ENCODE measurements at places on chromosomes 1 and 21.

GRCh38 chr1:8423692-8424538 lies 106.0 kb downstream of the SLC45A1 start:
- DNase-seq, result peak; percentile 90
- H3K4me3 ChIP-seq, result peak overlapping the region; percentile 92
- no peaks in the 10 kb centered on the region for H3K36me3 ChIP-seq
- H3K27ac ChIP-seq, result peak overlapping the region; percentile 91
- H3K4me1 ChIP-seq, result peaks cover 50% of the 10 kb centered on the region

DNA sequence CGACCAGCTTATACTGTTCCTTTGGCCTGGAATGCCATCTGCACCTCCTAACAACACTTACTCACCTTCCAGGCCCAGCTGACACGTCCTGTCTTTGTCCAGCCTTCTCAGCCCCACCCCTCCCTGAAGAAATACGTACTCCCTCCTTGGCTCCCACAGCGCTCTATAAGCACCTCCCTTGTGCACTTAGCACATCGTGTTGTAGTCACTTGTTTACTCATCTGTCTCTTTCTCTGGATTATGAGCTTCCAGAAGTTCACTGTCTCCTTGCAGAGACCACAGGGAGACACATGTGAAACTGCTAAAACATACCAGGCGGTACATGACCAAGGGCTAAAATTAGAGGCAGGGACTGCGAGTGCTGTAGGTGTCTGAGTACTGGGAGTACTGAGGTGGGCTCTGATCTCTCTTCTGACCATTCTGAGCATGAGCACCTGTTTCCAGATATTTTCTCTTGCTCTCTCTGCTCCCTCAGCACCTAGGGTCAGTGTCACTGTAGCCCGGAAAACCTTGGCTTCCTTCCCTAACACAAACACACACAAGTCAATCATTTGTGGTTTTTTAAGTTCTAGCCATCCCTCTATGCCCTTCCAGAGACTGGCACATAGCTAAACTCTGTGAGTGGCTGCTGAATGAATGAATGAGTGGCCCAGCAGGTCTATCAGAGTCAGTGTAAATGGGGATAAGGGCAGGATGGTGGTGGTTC lies 5.1 kb downstream of the DCST1 start:
- H3K27ac ChIP-seq, result no peak overlapping the region
- H3K27me3 ChIP-seq, result no peaks in the 10 kb centered on the region
- peaks cover 12% of the 10 kb centered on the region for H3K4me1 ChIP-seq
- no peak for DNase-seq
- H3K36me3 ChIP-seq, result no peaks in the 10 kb centered on the region
- no peak overlapping the region for H3K4me3 ChIP-seq

DNA sequence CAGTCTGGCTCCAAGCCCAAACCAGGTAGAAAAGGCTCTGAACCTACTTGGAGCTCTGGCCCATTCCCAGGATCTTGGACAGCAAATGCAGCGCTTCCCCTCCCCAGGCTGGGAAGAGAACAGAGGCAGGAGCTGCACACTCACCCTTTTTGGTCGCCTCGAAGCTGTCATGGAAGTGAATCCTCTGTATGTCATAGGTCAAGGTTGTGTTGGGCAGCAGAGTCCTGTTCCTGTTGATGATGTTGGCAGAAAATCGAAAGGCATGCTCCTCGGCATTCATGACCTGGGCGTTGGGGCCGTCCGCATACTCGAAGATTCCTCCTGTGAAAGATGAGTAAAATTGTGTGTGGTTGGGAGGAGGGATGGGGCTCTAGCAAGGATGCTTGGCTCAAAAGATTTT lies 143.5 kb downstream of the GRIK3 start:
- DNase-seq, result no peak
- H3K27me3 ChIP-seq, result no peaks in the 10 kb centered on the region
- no peaks in the 10 kb centered on the region for H3K36me3 ChIP-seq
- H3K4me3 ChIP-seq, result no peak overlapping the region
- peaks cover 15% of the 10 kb centered on the region for H3K4me1 ChIP-seq
- no peak overlapping the region for H3K27ac ChIP-seq

DNA sequence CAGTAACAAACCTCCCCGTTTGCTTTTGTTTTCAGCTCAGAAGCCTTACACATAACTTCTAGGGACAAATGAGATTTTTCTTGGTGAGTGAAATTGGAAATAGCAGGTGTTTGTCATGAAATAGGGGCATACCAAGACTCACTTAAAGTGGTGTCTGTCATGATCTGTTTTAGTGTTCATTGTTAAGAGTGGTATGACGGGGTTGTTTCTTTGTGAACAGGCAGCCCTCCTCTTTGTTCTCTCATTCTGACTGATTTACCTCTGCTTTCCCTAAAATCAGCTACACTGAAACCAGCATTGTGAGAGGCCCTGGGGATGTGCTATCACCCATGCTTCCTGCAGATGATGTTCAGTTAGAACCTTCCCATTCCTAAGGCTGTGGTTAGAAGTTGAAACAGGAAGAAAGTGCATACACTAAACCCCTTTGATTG lies 2.5 kb upstream of the ERO1B start:
- H3K4me3 ChIP-seq, result peak overlapping the region; percentile 18
- peaks cover 30% of the 10 kb centered on the region for H3K27me3 ChIP-seq
- no peaks in the 10 kb centered on the region for H3K36me3 ChIP-seq
- H3K4me1 ChIP-seq, result peaks cover 26% of the 10 kb centered on the region
- peak; percentile 54 for DNase-seq

DNA sequence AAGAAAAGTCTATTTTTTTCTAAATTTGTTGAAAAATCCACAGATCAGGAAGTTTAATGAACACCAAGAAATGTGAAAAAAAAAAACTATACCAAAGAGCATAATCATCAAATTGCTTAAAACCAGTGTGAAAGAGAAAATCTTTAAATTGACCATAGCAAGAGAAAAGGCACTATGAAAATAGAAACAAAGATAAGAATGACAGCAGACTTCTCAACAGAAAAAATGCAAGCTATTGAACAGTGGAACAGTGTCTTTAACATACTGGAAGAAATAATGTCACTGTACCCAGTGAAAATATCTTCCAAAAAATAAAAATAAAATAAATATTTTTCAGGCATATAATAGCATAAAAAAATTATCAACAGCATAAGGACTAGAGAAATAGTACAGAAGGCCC lies 243.0 kb upstream of the GJB5 start:
- no peak overlapping the region for H3K4me3 ChIP-seq
- H3K4me1 ChIP-seq, result no peaks in the 10 kb centered on the region
- H3K36me3 ChIP-seq, result no peaks in the 10 kb centered on the region
- DNase-seq, result no peak

GRCh38 chr1:97562081-97562480 lies 358.8 kb downstream of the DPYD start:
- H3K27ac ChIP-seq, result no peak overlapping the region
- H3K4me3 ChIP-seq, result no peak overlapping the region
- H3K4me1 ChIP-seq, result peaks cover 8% of the 10 kb centered on the region

GRCh38 chr1:223835754-223836153 lies 10.0 kb downstream of the TP53BP2 start:
- H3K4me3 ChIP-seq, result no peak overlapping the region
- peaks cover 38% of the 10 kb centered on the region for H3K4me1 ChIP-seq
- no peaks in the 10 kb centered on the region for H3K27me3 ChIP-seq
- no peak for DNase-seq

DNA sequence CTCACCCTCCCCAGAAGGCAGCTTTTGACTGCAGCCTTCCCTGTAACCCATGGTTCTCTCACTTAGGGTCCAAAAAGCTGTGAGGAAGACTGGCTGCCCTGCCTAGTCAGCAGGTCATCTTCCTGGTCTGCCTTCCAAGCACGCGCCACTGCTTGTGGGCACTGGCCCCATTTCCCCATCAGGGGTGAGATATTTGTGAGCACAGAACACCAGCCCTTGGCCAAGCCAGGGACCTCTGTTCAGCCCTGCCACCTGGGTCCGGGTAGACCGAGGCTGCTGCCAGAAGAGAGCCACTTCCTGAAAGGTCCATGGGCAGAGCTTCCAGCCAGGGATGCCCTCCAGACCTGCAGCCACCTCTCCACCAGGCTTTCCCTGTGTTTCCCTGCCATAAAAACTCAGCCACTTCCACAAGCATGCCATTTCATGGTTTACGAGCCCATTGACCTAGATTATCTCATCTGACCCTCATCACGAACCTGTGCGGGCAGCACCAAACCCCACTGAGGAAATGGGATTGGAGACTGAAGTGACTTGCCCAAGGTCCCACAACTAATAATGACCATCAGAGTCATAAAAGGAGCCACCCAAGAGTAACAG lies 40.5 kb downstream of the GLIS1 start:
- no peak overlapping the region for H3K4me3 ChIP-seq
- H3K27me3 ChIP-seq, result no peaks in the 10 kb centered on the region
- no peak for DNase-seq
- H3K27ac ChIP-seq, result no peak overlapping the region
- H3K4me1 ChIP-seq, result peaks cover 2% of the 10 kb centered on the region

DNA sequence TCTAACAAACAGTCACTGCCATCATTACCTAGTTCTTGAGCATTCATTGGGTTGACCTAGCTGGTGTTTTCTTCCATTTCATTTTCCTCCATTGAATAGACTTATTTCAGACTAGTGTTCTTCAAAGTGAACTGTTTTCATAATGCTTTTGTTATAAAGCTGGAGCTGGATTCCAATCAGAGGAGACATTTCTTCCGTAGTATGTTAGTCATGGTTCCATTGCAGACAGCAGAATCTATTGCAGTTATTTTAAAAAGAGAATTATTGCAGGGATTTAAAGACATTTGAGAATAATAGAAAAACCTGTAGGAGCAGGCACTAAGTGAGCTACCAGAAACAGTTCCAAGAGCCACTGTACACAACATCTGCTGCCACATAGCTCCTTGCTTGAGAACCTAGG lies 50.0 kb downstream of the HHAT start:
- peaks cover 16% of the 10 kb centered on the region for H3K4me1 ChIP-seq
- DNase-seq, result no peak
- no peaks in the 10 kb centered on the region for H3K27me3 ChIP-seq
- no peak overlapping the region for H3K27ac ChIP-seq
